Activated T-helper 9 cell treated with anti-CD3 and anti-CD28 coated beads, Interleukin-2, amount 50 U/mL, for 16 hours (primary cell): ENCODE measurements at places on chromosomes 5 and 9.

- DNase-seq = no peak
Measured at GRCh38 chr9:84521208-84521607, 148.3 kb upstream of the NTRK2 start.

DNA sequence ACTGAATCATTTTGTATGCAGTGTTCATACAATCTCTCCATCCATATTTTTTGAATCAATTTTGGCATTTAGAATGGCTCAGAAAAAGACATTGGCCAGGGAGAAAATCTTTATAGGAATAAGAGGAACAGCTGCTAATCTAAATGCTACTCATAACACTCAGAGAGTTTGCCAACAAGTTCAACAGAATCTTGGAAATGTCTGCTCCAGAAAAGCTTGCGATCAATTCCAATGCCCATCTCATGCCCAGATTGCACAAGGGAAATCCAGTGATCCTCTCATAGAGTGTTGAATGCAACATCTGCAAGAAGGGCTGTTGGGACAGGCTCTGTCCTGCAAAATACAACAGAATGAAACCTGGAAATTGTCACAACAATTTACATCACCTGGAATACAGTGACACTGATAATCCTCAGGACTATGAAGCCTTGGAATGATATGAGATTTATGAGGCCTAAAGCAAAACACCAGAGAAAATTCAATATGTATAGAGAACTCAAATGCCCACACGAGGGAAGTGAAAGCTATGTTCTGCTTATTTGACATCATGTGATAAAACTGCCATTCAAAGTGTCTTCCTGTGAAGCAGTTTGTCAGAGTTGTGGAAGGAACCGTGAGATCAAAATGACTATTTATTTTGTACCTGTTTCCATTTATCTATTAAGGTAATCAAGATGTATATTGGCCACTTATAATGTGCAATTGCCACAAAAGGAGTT, 190.1 kb downstream of the PARP8 start:
- no peak for DNase-seq

- no peak for DNase-seq
Measured at GRCh38 chr9:126317513-126317912, 9.1 kb upstream of the MVB12B start.

- no peak for DNase-seq
Measured at GRCh38 chr9:109401169-109401989, 80.5 kb upstream of the EPB41L4B start.

DNA sequence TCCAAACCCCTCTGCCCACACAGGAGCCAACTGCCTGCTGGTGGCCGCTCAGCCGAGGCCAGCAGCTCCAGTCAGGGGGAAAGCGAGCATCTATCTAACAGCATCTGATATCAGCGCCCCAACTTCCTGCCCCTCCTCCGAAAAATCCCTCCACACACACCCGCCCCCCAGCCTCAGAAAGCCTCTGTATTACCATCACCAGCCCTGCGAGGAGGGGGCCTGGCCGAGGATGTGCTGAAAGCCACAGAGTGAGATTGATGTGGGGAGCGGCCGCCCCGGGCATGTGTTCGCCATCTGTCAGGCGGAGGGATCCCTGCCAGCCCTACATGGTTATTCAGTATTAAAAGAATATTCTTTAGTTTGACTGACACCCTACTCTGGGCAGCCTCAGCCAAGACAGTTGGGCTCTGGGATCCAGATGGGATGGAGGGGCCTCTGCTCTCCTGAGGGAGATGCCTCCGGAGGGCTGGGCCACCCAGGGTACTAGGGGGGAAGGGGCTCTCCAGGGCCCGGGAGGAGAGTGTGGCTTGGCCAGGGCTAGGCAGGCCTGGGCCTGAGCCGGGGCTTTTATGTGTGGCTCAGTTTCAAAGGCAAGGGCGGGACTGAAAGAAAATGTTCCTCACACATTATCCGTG, 98.0 kb downstream of the HSD17B3 start:
- DNase-seq = no peak

DNA sequence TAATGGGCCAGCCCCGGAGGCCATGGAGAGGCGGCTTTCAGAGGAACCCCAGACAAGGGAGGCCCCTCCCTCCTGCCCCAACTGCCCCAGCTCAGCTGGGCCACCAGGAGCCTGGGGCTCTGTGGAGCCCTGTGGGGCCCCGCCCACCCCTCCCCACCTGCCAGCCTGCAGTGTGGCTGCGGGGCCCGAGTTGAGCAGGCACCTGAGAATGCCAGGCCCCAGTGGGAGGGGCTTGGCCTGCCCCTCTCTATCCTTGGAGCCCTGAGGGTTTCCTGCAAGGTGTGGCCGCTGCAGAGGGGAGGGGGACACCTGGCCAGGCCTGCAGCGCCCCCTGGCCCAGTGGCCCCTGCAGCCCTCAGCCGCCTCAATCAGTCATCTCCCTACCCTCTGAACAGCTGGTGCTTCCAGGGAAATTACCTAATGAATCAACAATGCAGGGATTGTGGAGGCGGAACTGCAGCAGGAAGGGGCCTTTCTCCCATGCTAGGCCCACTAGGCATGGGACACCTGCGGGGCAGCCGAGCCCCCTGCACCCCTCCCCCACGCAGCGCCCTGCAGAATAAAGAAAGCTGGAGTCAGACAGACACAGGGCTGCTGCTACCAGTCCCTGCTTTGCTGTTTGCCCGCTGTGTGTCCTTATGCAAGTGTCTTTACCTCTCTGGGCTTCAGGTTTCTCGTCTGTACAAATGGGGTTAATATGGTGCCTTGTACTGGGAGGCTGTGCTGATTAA, 48.0 kb downstream of the LMX1B start:
- no peak for DNase-seq

DNA sequence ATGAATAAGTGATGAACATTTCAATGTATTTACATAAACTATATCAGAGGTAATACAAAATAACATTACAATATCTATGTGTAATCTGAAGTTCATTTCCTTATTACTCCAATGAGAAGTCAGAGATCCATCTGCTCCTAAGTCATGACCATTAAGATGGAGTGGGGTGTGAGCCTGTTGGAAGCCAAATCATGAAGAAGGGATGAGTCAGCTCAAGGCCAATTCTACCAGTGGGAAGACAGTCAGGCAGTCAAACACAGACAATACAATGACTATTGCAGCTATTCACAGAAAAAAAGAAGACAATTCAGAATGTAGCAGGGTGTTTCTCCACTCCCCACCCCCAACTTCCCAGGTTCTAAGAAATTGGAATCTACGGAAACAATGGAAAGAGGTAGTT, 155.0 kb downstream of the NFIB start:
- no peak for DNase-seq
